Mucosa of descending colon (tissue), 3 donors: ENCODE measurements at places on chromosomes 6 and 20. TPM values are rescaled to one million over a fixed set of nuclear protein-coding genes. Genes with fewer than 3 reads are reported as not detected.

DNA sequence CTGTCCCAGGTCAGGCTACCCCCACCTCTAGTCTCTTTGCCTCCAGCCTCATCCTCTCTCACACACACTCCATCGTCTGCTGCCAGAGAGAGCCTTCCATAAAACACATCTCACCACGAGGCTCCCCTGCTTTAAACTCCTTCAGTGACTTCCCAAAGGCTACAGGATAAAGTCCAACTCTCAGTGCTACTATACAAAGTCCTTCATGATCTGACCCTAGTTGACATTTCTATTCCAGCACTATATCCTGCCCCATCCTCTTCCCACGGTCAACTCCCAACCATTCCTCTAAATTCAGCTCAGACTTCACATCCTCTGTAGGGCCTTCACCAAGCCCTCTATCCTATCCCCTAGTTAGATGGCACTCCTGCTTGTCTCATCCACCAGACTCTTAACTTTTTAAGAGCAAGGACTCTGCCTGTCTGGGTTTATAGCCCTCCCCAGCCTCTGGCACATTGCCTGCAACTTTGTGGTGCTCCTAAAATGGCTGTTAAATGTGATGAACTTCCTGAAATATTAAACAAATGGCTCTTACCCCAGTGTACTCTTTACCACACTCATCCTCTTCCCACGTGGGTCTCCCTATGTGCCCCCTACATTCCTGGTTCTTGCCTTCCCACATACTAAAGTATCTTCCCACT is 36.1 kb downstream of the KIF16B start:
- peak; percentile 72 for DNase-seq

Gene VPS52
- 58.2 TPM for total RNA-seq

DNA sequence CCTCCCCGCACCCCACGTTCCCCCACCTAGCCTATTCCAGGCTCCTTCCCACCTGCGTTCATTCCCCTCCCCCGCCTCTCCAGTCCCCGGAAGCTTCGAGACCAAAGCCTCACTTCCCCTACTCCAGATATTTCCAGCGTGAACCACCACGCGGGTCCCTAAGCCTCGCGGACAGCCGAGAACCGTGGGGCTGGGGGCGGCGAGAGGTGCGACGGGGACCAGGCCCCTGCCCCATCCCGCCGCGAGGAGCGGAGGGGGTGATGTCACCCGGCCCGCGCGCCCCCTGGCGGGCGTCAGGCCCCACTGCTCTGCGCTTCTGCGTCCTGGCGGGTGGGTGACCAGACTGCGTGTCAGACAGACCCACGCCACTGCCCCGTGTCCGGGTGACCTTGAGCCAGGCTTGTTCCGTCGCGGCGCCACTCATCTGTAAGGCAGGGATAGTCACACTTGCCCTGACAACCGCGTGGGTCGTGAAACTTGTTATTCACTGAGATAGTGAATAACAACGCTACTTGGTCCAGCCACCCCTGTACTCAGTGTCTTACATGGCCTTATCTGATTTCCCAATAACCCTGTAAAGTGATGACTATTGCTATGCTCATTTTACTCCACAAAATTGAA is 9.0 kb upstream of the HSP90AB1 start:
- peak; percentile 84 for DNase-seq

Gene HCRTR2
- not detected for total RNA-seq

Gene ATF6B
- total RNA-seq, result 121 TPM

Gene HLA-DOB
- total RNA-seq, result 0.38 TPM

Gene RAB32
- 28.7 TPM for total RNA-seq

- no peak for DNase-seq
Measured at GRCh38 chr6:150499882-150500312, 99.8 kb upstream of the PLEKHG1 start.

DNA sequence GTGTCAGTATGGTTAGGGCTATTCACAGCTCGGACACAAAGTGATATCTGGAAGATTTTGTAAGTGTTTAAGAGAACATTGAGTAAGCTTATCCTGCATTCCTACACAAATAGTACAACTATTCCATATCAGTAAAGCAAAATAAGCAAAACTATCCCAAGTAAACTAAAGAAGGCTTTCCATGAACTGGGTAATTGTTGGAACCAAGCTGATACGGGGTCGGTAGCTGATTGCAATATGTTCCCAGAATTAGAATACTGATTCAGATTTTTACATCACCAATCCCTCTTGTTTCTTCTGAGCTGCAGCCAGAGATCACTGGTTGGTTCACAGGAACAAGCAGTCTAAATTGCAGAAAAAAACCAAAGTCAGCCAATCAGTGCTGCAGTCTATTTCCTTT is 54.1 kb downstream of the CDS2 start:
- no peak for DNase-seq

DNA sequence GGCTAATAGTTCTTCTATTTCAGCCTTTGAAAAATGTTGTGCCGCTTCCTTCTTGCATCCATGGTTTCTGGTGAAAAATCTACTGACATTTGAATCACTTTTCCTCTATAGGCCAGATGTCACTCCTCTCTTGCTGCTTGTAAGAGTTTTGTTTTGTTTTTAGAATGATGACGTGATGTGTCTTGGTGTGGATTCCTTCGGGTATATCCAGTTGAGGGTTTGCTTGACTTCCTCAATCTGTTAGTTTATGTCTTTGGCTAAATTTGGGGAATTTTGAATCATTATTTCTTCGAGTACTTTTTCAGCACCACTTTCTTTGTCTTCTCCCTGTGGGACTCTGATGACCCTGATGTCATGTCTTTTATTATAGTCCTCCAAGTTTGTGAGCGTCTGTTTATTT is 175.5 kb downstream of the MYLK4 start:
- no peak for DNase-seq

GRCh38 chr6:7515363-7515762 is 26.1 kb upstream of the DSP start:
- DNase-seq, result no peak

DNA sequence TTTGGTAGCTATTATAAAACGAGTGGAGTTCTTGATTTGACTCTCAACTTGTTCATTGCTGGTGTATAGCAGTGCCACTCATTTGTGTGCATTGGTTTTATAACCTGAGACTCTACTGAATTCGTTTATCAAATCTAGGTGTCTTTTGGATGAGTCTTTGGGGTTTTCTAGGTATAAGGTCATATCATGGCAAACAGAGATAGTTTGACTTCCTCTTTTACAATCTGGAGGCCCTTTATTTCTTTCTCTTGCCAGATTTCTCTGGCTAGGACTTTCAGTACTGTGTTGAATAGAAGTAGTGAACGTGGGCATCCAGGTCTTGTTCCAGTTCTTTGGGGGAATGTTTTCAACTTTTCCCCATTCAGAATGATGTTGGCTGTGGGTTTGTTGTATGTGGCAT is 38.8 kb downstream of the SUMO4 start:
- no peak for DNase-seq

Gene SLC22A7
- not detected for total RNA-seq

DNA sequence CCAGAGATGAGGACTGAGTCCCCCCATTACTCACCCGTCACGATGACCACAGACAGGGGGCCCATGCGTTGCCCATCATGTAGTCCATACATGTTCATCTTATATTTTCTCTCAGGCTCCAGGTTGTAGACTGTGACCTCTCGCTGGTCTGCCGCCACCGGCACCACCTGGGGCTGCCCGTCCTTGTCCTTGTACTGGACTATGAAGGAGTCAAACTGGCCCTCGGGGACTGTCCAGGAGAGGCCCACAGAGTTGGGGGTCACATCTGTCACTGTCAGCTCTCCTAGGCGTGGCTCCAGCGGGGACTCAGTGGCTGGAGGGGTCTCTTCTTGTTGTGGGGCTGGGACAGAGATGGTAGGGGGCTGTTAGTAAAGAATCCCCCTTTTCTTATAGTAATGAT is 35.4 kb downstream of the CYP21A2 start:
- DNase-seq, result peak; percentile 37

DNA sequence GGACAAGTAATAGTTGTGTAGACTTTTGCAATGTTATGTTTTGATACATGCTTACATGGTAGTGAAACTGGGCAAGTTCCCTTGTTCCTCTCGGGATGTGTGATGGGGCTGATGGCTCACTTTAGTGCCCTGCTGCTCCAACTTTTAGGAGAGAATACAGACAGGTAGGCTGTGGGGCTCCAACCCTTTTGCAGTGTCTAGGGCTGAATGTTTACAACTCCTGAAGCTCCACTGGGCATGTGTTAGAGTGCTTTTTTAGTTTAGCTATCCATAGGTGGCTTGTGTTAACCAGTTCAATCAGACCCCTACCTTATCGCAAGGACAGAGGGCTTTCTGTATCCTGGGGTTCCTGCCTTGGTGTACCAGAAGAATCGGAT is 33.8 kb downstream of the SERPINB6 start:
- no peak for DNase-seq

GRCh38 chr20:59565768-59566461 is 38.4 kb upstream of the PHACTR3 start:
- DNase-seq, result no peak

GRCh38 chr20:23404196-23404595 is 17.1 kb downstream of the NAPB start:
- DNase-seq, result no peak

Gene ERVFRD-1
- total RNA-seq, result 0.57 TPM

- DNase-seq, result no peak
Measured at GRCh38 chr6:153024709-153025017, 22.2 kb upstream of the MTRF1L start.

Gene PROKR2
- total RNA-seq, result not detected

- DNase-seq, result peak; percentile 66
Measured at GRCh38 chr6:37134396-37135191, 35.4 kb upstream of the PIM1 start.

DNA sequence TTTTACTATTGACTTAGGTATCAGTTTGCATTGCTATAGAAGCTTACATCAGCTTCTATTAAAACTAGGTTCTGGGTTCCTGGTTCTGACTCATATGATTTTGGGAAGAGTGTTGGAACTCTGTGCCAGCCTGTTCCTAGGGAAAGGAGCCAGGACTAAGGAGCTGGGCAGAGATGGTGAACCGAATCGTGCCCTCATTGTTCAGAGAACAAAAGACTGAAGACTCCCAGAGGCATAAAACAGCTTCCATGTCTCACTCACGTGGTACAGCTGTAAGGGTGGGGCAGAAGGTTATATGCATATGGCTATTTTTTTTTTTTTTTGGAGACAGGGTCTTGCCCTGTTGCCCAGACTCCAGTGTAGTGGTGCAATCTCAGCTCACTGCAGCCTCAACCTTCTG is 89.1 kb upstream of the THBS2 start:
- DNase-seq, result no peak

Gene SAMD3
- 5.4 TPM for total RNA-seq

DNA sequence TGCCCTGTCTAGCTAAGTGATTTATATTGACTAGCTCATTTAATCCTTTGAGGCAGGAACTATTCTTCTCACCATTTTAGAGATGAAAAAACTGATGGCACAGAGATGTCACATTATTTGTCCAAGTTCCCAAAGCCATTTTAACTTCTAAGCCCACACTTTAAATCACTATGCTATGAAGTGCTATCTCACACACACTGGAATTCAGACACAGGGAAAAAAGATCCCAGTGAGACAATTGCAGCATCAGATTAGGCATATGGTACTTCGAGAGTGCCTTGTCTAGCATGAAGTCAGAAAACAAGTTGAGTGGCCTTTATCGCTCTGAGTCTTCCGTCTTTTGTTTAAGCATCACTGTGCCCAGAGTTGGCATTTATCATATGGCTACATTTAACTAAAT is 54.1 kb upstream of the PDE7B start:
- no peak for DNase-seq

Gene FOXF2
- total RNA-seq, result 68.1 TPM

Gene RAET1L
- not detected for total RNA-seq

Gene GJA10
- total RNA-seq, result not detected

- no peak for DNase-seq
Measured at GRCh38 chr6:43826730-43827129, 56.7 kb downstream of the VEGFA start.

DNA sequence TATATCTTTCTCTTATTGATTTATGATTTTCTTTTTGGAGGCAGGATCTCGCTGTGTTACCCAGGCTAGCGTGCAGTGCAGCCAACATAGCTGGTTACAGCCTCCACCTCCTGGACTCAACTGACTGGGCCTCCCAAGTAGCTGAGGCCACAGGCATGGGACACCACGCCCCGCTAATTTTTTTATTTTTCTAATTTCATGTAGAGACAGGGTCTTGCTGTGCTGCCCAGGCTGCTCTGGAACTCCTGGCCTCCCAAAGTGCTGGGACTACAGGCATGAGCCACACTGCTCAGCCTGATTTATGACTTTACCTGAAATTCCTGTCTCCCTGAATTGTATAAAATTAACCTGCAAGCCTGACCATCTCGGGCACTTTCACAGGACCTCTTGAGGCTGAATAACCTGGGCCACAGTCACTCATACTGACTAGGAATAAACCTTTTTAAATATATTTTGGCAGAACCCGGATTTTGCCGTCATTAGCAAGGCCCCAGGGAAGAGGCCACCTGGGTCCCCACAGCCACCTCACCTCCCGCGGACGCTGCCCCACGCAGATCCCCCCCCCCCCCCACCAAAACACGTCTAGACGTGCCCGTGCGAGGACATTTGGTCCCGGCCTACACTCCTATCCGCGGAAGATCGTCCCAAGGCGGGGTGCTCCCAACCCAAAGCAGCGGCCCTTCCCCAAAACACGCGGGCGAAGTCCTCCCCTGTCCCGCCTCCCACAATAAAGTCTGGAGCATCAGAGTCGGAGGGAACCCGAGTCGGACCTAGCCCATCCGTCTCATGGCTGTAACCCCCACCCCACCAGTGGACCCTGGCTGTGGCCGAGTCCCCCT is 902 bp downstream of the ZNF337 start:
- no peak for DNase-seq

Gene OR2H2
- total RNA-seq, result not detected

DNA sequence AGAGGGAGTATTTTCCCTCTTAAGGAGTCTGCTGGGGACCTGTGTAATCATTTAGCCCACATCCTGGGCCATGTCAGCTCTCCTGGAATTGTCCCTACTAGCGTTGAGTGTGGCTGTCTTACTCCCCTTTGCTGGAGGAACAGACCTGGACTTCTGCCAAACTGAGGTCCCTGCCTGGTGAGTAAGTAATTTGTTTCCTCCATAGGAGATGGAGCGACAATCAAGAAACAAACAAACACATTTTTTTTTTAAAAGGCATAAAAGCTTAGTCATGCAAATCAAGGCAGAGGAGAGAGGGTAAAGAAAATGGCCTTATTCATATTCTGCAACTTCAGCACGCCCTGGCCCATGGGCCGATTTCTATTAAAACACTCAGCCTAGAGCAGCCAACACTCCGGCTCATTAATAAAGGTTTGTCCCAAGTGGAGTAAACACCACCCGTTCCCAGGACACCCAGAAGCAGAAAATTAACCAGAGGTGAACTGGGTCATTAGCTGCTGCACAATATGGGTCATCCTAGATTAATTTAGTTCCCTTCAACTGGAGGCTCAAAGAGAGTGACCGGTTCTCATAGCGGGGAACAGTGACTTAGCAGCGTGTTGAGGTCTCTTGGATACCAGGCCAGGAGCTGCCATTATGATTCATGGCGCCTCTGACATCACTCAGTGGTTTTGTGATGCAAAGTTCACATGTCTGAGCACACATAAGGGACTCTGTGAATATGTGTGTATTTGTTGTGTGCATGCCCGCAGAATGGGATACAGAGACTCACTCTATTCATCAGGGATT is 165.0 kb upstream of the SULF2 start:
- DNase-seq, result no peak

DNA sequence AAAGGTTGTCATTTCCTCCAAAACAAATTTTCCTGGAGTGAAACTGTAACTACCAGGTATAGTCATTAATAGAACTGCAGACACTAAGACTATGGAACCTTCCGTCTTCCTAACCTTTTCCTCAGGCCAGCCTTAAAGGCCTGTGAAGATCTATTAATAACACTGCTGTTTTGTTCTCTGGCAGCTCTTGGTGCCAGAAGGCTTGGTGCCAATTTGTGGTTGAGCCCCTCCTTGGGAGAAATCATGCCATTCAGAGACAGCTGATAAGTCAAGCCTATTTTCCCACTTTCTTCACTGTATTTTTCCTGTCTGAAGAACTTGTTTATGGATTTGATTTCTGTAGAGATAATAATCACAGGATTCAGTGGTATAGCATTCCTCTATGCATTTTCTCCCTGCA is 64.8 kb downstream of the HCRTR2 start:
- no peak for DNase-seq
